Eye (tissue), 1 donor: ENCODE measurements at places on chromosomes 4 and X.

- DNase-seq = no peak
Measured at GRCh38 chrX:41382714-41383645, 49.0 kb downstream of the DDX3X start.

GRCh38 chr4:123618606-123619005 is 222.0 kb downstream of the SPRY1 start:
- no peak for DNase-seq

DNA sequence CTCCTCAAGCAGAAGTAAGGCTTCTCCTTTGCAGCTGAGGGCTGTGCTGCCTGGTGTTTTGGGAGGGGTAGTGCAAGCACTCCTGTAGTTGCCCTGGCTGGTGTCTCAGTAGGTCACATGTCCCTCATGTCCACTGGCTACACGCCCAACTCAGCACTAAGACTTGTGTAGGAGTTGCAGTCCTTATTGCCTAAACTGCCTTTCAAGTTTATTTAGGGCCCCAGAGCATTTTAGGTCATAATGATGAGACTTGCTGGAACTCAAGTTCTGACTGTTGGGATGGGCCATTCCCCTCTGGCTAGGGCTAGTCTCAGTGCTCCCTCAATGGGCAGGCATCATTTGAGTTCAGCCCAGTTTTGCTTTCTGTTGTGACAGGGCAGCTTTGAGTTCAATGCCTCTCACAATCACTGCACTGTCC is 44.1 kb downstream of the PPM1K start:
- no peak for DNase-seq

GRCh38 chr4:77347351-77347966 is 190.5 kb downstream of the CCNG2 start:
- no peak for DNase-seq

DNA sequence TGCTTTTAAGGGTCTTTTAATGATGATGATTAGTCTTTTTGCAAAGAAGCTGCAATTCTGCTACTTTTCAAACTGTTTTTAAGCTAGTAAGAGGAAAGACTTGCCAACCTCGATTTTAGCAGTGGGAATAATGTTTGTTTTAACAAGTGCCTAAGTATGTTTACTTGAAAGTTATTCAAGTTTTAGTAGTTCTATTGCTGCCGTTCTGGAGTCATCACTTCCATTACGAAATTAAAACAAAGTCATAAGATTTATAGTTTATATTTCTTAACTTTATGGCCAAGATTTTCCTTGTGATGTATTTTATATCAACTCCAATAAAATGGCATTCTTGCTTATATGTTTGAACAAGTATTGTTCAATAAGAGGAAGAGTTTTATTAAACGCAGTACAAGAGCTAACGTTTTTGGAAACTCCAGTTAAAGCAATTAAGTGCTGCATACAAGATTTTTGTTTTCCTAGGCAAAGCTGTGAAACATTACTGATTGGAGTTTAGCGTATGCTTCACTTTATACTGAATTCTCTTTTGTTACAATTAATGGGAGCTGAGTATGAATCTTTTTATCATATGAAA is 211.3 kb downstream of the TENM3 start:
- DNase-seq = no peak

DNA sequence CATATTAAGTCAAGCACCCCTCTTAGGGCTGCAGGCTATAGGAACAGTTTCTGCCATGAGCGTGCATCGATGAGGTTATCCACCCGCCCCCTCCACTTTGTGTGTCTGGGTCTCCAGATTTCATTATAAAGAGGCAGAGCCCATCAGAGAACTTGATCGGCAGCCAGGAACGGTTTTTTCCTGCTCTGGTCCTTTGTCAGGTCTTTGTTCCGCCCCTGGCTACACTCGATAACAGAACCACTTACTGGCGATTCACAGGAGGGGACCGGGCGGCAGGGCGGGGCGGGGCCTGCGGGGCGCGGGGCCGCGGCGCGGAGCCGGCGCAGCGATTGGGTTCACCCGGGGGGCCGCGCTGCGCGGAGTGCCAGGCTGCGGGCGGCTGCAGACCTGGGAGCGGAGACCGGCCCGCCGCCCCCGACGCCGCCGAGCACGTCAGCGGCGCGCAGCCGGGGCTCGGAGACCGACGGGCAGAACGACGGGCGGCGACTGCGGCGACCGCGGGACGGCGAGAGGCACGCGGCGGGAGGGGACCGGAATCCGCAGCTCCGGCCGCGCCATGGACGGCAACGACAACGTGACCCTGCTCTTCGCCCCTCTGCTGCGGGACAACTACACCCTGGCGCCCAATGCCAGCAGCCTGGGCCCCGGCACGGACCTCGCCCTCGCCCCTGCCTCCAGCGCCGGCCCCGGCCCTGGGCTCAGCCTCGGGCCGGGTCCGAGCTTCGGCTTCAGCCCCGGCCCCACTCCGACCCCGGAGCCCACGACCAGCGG is at the start of gene SLC10A4:
SLC10A4 (plus strand) TSS at position 338 of the 771 bp plus-strand sequence; CDS start at position 557, 219 bp downstream.
- DNase-seq = peak; percentile 79

- no peak for DNase-seq
Measured at GRCh38 chrX:41148553-41148952, 63.3 kb downstream of the USP9X start.

GRCh38 chr4:99868126-99868596 is 26.1 kb downstream of the LAMTOR3 start:
- no peak for DNase-seq

GRCh38 chr4:173252024-173252935 is 81.9 kb downstream of the HMGB2 start:
- DNase-seq = peak; percentile 68

DNA sequence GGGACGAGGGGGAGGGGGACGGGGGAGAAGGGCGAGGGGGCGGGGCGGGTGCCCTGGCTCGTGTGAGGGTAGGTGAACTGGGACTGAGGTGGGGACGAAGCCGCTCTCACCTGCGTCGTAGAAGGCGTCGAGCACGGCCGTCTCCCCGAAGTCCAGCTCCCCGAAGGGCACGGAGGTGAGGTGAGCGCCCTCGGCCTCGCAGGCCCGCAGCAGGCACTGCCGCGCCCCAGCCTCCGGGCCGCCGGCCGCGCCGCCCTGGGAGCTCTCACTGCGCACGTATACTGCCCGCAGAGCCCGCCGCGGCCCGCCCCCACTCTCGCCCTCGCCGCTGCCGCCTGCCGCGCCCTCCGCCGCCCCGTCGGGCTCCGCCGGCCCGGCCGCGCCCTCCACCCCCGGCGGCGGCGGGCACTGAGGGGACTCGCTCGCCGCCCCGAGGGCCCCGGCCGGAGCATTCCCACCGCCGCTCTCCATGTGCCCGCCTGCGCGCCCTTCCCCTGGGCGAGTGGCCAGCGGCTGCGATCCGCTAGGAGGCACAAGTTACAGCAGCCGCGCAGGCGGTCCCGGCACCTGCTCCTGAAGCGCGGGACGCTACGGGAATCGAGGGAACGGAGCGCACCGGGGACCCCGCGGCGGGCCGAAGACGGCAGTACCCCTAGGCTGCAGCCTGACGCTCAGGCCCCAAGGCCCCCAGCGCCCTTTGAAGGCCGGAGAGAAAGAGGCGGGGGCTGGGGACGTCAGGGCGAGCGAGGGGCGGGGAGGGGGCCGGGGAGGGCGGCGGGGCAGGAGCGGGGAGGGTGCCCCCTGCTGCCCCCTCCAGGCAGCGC is at the start of gene MAP3K15:
MAP3K15 (minus strand) TSS at position 718 of the 824 bp plus-strand sequence; CDS start at position 471, 247 bp downstream.
- DNase-seq = peak; percentile 22

GRCh38 chr4:8297141-8297601 is 27.6 kb downstream of the HTRA3 start:
- no peak for DNase-seq

DNA sequence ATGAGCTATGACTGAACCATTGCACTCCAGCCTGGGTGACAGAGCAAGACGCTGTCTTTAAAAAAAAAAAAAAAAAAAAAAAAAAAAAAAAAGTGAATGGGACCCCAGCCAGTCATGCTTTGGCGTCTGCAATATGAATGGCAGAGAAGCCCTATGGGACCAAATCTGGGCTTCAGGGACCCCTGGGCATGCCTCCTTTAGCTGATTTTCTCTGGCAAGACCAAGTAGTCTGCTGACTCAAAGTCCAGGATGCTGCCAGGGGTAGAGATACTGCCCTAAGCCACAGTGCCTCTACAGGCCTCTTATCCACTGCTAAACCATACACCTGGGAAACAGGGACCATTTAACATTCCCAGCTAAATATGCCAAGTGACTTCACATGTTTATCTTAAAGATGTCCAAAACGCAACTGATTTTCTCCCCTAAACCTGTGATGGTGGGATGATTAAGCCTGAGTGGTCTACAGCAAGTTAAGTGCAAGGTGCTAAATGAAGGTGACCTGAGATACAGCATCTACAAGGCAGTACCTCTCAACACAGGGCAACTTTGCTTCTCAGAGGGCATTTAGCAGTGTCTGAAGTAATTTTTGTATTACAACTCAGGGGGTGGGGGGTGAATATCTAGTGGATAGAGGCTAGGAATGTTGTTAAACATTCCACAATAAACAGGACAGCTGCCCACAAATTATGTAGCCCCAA is 5.8 kb downstream of the RPS4X start:
- DNase-seq = no peak

DNA sequence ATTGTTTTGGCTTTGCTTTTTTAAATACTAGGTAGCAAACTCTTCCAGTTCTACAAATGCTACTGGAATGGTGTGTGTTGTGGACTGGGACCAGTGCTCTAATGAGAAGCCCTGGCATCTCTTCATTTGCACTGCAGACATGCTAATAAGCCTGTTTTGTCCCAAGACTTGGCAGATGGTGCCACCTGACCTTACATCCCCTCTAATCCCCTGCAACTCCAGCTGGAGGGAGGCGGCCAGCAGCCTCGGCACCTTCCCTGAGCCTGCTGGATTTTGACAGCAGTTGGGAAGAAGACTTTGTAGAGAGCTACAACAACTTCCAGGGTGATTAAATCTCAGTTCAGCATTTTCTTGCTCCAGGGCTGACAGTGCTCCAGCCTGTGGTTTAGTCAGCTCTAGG is 200.0 kb downstream of the DCLK2 start:
- no peak for DNase-seq

DNA sequence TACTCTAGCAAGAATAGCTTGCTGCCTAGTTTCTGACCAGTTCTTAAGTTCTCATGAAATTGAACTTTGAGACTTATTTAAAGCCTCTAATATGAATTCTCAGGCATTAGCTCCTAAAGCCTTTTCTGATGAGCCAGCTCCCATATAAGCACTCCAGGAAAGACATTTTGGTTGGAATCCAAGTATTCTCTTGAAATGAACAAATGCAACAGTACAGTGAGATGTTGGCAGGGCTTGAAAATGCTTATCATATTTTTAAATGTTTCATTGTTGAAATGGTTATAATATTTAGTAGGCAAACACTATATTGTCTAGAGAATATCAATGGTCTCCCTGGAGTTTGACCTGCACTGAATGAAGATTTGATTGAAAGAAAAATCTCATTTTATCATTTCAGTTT is 240.3 kb downstream of the ANK2 start:
- peak; percentile 33 for DNase-seq

DNA sequence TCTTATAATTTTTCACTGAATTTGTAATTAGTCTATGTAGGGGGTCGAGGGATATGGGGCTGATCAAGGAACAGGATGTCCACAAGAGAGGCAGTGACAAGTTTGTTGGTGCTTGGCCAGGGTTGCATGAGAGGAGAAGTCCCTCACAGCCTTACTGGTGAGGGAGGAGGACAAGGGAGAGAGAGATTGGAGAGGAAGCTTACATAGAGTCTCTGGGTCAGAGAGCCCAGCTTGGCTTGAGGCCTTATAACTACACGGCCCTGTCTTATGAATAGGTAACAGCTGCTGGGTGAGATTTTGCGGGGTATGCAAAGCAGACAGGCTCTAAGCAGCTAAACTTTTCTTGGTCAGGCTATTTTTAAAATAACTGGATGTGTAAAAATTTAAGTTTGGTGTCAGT is 37.9 kb upstream of the OTUD4 start:
- no peak for DNase-seq

GRCh38 chr4:173532725-173533511 is 2.9 kb upstream of the HAND2 start:
- DNase-seq = peak; percentile 16

DNA sequence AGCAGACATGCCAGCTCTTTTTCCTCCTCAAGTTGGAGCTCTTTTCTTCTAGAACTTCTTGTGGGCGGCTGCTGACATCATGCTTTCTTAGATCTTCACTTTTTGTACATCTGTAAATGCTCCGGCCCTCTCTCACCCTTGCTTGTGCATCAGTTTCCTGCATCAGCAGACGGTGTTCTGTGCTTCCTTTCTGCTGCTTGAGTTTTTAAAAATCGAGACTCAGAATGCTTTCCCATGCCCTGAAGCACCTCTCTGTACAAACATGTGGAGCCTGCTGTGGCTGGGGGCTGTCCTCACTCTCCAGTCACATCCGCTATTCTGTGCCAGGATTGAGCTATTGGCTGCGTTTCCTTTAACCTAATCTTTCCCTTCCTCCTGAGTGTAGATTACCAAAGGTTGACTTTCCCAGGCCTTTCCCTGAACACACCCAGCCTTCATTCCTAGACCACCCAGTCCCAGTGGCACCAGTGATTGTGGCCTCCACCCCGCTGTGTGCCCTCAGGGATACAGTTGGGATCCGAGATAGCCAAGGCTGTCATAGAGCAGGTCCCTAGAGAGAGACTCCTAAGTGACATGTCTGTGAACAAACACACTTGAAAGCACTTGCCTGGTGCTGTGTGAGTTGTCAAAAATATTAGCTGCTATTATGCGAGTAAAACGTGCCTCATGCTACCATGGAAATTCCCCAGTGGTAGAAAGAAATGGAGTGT is 41.9 kb downstream of the TNIP2 start:
- peak; percentile 50 for DNase-seq
